ENCODE measurements at places on chromosomes 2 and 18.

DNA sequence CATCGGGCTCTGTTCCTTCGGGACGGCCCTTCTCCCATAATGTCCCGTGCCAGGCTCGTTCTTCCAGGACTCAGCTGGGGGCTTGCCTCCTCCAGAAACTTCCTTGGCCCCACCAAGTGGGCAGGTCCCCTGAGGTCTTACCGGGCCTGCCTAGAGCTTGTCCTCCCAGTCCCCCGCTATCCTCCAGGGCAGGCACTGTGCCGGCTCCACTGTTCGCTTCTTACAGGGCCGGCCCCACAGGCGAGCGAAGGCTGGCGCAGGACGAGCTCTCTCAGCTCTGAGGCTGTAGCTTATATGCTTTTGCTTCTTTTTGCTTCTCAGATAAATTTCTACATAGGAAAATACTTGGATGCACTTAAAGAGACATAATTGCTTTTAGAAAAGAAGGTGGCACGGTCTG is 229.4 kb downstream of the TWIST2 start:
- no peak for DNase-seq

DNA sequence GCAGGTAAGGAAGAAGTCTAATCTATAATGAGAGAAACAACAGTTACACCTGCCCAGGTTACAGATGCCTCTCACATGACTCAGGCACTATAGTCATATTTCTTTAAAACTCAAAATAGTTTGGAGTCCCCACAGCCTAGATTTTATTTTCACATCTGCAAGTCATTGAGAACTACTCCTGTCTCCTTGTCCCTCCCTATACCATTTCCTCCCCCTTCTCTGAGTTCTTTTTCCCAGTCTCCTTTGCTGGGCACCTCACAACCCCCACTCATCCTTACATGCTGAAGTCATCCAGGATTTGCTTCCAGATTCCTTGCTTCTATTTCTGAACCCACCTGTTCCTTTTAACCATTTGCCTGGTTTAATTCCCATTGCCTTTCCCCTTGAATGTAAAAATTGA is 73.1 kb upstream of the KCNE4 start:
- DNase-seq: no peak

DNA sequence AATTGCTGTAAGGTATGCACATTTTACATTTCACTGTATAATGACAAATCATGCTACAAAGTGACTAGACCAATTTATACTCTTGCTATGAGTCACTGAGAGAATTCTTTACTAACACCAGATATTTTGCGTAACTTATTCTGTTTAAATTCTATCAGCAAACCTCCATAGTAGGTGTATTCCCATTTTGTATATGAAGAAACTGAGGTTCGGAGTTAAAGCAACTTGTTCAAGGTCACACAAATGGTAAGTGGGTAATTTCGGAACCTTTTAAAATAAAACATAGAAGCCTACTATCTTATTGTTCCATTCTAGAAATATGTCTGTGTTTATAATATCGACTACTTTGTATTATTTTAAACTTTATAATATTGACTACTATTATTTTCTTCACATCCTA is 15.9 kb upstream of the CPS1 start:
- DNase-seq: no peak

- DNase-seq: no peak
Observed at GRCh38 chr2:237140689-237141285, 55.1 kb downstream of the COPS8 start.

- no peak for DNase-seq
Observed at GRCh38 chr2:16026816-16027501, 86.6 kb downstream of the MYCN start.

DNA sequence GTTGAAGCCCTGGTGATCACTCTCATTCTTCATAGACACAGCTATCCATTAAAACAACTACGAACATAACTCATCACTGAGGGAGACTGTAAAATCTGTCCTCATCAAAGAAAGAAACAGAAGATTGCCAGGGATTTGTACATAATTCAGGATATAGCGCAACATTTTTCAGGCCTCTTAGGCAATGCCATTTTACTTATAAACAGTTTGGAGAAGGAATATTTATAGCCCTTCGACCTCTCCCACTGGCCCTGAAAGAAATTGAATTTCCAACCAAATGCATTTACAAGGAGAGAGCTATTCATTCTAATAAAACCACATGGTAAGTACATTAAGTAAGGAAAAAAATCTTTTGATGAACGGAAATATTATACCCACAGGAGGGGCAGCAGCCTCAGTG is 295.0 kb downstream of the RAD51AP2 start:
- DNase-seq: no peak

DNA sequence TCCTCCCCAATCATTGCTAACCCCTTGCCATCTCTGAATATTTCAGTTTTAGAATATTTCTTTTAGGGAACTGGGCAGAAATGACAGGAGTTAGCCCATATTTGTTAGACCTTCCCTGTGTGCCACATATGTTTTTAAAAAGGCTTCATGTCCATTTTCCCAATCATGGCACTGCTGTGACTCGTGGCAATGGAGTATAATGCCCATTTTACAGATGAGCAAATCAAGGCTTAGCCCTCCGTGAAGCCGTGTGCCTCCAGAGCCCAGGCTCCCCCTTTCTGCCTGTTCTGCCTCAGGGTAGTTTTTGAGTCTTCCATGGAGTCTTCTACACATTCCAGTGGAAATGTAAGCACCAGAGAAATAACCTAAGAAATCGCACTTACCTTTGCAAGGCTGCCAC is 130.1 kb downstream of the KCTD1 start:
- DNase-seq: no peak

DNA sequence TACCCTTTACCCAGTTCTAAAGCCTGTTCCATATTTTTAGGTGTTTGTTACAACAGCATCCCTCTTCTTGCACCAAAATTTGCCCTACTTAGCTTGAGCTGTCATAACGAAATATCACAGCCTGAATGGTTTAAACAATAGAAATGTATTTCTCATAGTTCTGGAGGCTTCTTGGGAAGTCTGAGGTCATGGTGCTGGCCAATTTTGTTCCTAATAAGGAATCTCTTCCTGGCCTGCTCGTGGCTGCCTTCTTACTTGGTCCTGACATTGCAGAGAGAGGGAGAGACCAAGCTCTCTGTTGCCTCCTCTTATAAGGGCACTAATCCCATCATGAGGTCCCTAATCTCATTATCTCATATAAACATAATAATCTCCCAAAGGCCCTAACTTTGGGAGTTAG is 267.8 kb downstream of the PID1 start:
- DNase-seq: no peak

GRCh38 chr18:39635966-39636365 is 2070.4 kb upstream of the CELF4 start:
- no peak for DNase-seq

- DNase-seq: no peak
Observed at GRCh38 chr2:38876407-38876806, 631 bp downstream of the MORN2 start.

- no peak for DNase-seq
Observed at GRCh38 chr18:61854578-61855448, 38.0 kb downstream of the RNF152 start.

DNA sequence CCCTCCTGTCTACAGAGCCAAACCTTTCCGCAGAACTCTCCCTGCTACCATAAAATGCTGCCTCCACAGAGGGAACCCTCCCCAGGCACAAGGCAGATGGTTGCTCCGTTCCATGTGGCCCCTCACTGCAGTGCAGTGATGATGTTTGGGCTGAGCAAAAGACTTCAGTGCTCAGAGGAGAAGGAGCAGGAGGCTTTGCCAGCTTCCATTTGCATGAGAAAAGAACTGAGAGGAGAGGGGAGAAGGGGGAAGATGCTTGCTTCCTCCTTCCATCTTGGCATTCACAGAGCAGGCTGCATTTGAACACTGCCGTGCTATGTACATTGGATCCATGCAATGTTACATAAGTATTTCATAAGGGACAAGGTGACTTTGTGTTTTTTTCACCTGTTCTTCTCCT is 46.6 kb upstream of the TMEM200C start:
- no peak for DNase-seq

DNA sequence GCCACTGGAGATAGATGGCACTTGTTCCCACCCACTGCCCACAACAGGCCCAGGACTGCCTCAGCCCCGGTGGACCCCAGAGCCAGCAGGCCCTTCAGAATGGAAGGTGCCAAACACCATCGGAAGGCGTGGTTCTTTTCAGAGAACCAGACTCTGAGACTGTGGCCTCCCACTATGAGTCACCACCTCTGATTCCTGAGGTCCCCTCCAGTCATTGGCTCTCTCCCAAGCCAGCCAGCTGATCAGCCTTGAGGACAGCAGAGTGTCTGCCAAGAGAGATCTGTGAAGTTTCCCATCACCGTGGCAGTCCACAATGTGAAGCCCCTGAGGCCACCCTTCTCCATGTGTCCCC is 10.4 kb upstream of the MAP3K2 start:
- DNase-seq: no peak

DNA sequence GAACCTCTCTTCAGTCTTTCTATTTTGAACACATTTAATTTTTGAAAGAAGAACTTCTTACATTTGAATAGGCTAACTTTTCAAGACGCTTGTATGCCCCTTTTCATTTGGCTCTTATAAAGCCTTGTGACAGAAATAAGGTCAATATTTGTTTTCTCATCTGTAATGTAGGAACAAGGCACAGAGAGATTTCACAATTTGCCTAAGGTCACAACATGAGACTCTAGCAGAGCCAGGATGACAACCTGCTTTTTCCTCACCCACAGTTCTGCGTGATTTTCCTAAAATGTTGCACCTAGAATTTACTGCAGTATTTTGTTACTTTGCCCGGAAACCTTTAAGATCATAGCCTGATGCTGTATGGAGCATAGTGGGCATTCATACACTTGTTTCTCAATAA is 67.4 kb downstream of the TXNL1 start:
- no peak for DNase-seq

GRCh38 chr18:36124841-36125240 is 4.3 kb downstream of the SLC39A6 start:
- no peak for DNase-seq

DNA sequence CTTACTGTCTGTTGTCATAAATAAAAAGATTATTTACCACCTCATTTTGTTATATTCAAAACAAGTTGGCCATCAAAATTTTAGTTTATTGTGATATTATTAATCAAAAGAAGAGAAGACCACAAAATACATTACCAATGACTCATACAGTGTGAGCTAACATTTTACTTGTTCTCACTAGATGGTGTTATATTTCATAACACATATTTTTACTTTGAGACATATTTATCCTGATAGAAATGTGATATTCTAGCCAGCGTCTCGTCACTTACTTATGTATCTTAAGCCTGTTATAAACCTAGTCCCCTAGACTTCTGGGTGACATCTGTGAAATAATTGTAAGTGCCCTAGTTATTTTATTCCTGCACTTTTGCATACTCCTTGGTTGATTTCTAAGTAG is 263.2 kb downstream of the CDH7 start:
- DNase-seq: no peak

GRCh38 chr2:11228692-11229091 is 73.4 kb downstream of the SLC66A3 start:
- no peak for DNase-seq

GRCh38 chr2:138600732-138601457 is 99.3 kb downstream of the SPOPL start:
- DNase-seq: no peak

GRCh38 chr18:48837676-48838075 is 113.1 kb downstream of the SMAD7 start:
- no peak for DNase-seq

GRCh38 chr18:23260926-23261590 is 125.8 kb downstream of the CABLES1 start:
- no peak for DNase-seq

DNA sequence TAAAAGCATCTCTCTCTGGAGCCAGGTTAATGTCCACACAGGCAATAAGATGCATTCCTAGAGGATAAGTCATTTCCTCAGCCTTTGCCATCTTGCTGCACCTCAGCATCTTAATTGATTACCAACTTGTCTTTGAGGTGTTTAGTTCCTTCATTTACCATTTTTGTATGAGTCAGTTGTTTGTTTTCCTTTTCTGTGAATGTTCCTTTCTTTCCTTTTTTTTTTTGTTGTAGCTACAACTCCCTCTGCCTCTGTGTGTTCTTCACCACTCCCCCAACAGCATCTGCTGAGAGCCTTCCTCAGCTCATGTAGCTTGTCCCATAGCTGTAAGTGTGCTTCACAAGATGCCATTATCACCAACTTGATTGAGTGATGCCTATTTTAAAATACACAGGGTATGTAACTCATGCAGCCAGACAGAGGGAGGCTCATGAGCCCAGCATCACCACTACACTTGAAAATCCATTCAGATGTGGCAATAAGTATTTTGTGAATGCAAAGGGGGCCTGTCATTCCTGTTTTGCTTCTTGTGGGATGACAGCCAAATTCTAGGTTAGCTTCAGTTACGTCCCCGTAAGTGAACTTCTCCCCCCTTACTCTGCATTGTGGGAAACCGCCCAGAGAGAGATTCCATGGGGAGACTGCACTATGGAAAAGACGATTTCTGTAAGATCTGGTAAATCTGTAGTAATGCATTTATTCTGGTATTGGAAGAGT is 315.9 kb upstream of the ZEB2 start:
- DNase-seq: no peak

DNA sequence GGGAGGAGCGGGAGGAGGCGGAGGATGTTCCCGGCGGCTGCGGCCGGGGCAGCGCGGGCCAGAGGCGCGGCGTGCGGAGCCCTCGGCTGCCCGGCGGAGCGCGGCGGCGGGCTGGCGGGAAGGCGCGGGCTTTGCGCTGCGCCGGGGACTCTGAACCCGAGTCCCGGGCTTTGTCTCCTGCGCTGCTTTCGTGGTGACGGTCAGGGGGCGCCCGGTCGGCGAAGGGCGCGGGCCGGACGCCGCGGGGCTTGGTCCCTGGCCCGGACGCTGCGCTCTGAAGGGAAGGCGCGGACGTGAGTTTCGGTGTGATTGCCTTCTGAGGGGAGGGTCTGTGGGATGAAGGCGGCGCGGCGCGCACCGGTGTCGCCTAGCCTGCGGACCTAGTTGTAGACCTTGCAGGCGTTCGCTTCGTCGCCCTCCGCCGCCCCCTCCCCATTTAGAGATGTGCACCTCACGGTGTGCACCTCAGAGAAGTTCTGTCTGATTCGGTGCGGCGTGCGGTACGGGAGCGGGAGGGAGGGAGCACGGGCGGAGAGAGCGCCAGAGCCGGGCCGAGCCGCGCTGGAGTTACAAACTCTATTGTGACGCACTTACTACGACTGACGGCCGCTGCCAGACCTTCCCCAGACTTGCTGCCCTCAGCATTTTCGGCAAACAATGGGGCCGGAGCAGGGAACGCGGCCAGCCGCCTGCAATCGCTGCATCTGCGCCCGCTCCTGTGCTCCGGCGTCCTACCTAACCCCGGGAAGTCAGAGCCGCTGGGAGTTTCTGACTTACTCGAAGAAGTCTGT is 2.1 kb downstream of the BCL2L11 start:
- DNase-seq: no peak
